SW 1271 (cell line): ENCODE measurements at places on chromosomes 1 and 21.

DNA sequence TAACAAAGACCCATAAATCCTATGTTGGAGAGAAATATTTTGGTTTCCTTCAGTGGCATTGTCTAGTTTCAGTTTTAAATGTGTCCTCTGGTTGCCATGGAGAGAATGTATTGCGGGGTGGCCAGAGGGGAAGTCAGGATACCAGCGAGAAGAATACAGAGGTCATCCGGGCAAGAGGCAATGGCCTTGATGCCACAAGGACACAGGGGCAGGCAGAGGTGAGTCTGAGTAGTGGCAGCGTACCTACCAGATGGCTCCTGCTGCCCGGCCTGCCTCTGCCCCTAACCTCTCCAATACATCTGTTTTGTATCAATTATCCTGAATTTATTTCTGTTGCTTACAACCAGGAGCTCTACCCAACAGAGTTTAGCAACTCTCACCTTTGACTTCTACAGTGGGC is 14.9 kb downstream of the KLHDC7A start:
- DNase-seq: no peak

DNA sequence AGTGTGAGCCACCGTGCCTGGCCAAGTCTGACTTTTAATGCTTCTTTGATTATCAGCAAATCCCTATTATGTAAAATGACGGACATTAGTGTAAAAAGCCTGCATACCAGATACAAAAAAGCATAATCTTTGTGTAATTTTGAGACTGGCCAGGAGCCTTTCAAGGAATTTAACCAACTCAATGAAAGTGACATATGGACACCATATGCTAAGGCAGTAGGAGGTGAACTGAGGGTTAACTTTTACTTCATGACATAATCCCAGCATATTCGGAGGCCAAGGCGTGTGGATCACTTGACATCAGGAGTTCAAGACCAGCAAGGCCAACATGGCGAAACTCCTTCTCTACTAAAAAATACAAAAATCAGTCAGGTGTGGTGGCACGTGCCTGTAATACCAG is 94.6 kb downstream of the EIF4G3 start:
- DNase-seq: no peak

- DNase-seq: no peak
Measured at GRCh38 chr1:231613419-231614349, 12.9 kb upstream of the DISC1 start.

- no peak for DNase-seq
Measured at GRCh38 chr1:40651138-40651857, 14.2 kb downstream of the RIMS3 start.

- DNase-seq: no peak
Measured at GRCh38 chr1:66239834-66240233, 294.1 kb upstream of the SGIP1 start.

DNA sequence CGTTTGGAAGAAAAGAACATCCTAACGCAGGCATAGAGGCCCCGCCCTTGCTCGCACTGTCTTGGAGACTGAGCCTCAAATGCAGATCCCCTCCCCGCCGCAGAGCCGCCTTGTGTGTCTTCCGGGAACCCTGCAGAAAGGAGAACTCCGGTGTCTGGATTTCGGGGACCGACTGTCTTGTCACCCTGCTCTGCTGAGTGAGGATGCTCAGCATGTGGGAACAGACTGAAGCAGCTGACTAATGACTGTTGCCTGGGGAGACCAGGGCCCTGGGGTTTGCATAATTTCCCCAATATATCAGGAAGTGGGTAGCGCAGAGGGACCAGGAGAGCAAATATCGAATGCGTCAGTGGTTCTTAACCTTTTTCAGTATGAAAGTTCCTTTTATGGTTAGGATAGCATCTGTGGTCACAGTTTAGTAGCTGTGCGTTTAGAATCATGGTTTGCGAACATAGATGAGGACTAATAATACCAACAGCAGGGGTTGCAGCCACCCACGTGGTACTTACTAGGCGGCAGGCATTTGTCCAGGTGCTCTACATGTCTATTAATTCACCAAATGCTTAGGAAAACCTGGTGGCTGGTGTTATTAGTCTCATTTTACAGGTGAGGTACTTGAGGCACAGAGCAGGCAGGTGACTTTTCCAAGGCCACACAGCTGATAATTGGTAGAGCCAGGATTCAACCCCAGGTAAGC is 14.3 kb downstream of the GPR137B start:
- DNase-seq: no peak

GRCh38 chr1:3419415-3420204 is 34.9 kb upstream of the ARHGEF16 start:
- no peak for DNase-seq

GRCh38 chr1:57295326-57295725 is 128.5 kb downstream of the DAB1 start:
- DNase-seq: no peak

DNA sequence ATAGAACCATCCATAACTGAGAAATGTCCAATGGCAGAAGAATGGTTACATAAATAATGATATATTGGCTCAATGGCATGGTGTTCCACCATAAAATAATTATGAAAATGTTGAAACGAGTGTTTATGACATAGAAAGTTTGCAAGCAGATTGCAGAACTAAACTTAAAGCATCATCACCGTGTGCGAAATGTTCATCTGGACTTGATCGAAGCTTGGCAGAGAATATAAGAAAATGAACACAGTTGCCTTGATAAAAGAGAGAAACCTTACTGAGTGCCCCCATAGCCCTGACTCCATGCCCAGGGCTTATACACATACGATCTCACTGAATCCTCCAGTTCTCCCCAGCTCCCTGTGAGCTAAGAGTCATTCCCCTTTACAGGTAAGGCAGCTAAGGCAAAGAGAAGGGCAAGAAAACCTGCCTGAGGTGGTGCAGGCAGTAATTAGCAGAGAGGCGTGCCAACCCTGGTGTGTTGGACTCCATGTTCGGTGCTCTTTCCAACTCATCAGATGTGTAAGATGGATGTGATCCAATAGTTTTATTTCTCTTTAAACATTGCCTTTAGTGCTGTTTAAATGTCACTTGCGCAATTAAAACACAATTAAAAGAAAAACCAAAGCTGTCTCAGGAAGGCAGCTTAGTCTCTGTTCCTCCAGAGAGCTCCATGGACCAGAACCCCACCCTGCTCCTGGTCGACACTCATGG is 21.8 kb upstream of the SPOCD1 start:
- no peak for DNase-seq

GRCh38 chr21:25535849-25536248 is 71.4 kb downstream of the MRPL39 start:
- DNase-seq: no peak

- no peak for DNase-seq
Measured at GRCh38 chr1:162422662-162423375, 10.9 kb upstream of the SH2D1B start.

DNA sequence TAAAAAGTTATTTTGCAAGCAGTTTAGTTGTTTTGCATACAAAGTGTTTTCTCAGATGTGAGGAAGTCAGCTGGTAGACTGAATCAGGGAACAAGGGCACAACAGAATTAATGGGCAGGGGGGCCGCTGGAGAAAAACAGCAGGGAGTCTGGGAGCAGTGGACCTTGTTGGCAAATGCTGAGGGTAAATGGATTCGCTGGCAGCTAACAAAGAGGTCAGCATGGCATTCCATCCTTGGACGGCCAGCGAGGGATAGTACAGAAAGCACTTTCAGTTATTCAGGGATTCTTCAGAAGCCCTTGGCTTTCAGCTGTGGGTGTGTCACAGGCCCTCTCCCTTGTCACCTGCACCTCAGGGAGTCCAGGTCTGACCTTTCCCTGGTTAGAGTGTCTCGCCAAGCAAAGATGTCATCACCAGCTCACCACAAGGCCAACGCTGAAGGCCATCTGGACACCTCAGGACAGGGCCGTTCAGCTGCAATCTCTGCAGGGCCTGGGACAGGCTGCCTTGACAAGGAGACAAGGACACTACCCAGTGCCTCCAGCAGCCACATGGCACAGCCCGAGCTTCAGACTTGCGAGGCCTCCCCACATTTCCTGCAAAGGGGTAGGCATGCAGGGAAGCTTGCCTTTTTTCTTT is 90.4 kb downstream of the KCNN3 start:
- DNase-seq: no peak

- DNase-seq: no peak
Measured at GRCh38 chr21:20110368-20110767, 887.8 kb upstream of the NCAM2 start.

- no peak for DNase-seq
Measured at GRCh38 chr1:188949701-188950100, 1528.0 kb downstream of the BRINP3 start.

DNA sequence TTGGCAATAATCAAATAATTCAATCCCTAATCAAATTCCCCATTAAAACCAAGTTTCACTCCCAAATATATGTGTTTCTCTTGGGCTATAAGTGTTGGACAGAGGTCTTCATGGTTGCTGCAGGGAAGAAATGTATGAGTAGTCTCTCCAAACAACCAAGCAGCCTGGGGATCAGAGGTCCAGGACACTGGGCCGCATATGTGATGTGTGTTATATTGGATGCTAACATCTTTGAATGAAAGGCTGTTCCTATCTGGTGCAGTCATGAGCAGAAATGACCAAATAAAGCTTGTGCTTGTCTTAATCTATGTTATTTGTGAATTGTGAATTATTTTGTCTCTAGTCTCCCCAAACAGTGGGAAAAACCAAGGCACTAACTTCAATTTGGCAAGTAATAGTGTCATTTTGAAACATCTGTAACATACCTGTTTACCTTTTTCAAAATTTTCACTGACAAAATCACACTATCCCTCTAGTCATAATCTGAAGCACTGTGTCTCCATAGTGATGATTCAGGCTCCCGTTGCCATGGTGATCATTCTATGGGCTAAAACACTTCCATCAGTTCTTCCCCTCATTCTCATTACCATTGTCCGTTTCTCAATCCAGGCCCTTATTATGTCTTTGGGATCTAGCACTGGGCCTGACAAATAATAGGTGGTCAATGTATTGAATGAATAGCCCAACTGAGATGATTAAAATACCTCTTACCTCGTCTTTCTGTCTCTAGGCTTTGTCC is 12.5 kb upstream of the TADA1 start:
- no peak for DNase-seq

GRCh38 chr1:23480187-23481025 is 3.6 kb downstream of the ASAP3 start:
- DNase-seq: no peak

- DNase-seq: peak; percentile 86
Measured at GRCh38 chr1:109089242-109090015, 1.1 kb upstream of the TMEM167B start.

- no peak for DNase-seq
Measured at GRCh38 chr1:110675060-110675791, 486 bp upstream of the KCNA3 start.

GRCh38 chr1:209376774-209377173 is 206.7 kb upstream of the CAMK1G start:
- DNase-seq: no peak

GRCh38 chr1:100722221-100722620 is 2.7 kb downstream of the VCAM1 start:
- DNase-seq: no peak

DNA sequence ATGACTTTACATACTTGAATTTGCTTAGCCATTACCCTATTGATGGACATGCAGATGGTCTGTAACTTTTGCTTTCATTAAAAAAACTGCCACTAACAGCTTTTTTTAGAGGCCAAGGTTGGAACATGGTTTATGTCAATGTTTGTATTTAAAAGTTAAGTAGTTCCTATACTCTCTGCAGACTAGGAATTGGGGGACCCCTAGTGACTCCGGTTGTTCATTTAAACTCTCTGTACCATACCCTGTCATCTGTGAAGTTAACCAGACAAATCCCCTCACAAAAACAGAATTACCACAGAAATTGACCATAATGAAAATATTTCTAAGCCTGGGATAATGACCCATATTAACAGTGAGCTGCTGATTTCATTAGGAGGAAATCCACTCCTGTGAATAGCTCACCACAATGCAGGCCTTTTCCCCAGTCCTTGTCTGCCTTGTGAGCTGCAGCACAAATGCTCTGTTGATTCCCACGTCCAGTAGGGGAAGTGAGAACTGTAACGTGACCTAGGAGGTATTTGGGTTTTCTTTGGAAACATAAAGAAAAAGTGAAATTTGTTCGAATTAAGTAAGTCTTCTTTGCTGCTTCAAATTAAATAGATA is 30.2 kb upstream of the CD101 start:
- no peak for DNase-seq

- DNase-seq: no peak
Measured at GRCh38 chr1:202207292-202207691, 13.7 kb downstream of the LGR6 start.

DNA sequence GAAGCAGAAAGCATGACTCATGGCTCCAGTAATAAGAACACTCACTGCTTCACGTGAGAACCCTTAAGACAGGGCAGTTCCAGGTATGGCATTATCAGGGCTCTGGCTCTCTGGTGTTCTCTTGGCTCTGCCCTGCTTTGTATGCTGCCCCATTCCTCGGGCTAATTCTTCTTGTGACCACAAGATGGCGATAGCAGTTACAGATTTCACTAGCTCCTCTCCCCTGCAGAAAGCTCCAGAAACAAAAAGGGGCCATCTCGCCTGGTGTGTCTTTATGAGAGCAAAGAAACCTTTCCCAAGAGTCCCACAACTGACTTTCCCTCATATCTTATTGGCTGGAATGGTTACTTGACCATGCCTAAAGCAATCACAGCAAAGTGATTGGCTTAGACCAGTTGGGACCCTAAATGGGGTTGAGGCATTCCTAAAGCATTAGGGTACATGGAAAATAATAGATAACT is 60.1 kb downstream of the F3 start:
- DNase-seq: peak; percentile 53

DNA sequence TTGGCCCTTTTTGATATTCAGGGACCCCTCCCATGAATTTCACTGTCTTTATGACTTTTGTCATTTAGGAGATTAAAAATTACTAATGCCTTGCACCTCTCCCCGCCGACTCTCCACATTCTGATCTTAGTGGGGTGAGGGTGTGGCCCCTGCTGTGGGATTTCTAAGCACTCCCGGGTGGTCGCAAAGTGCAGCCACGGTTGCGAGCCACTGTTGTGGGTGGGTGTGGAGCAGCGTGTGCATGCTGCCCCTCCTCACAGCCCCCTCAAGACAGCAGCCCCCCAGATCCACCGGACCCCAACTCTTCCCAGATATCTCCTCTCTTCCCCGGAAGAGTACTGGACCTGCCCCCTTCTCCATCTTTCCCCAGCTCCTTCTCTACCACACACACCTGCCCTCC is 66.6 kb upstream of the EFHD2 start:
- no peak for DNase-seq

- no peak for DNase-seq
Measured at GRCh38 chr1:44507490-44508396, 102.7 kb downstream of the RNF220 start.

GRCh38 chr1:21623410-21623961 is 45.7 kb downstream of the RAP1GAP start:
- DNase-seq: no peak

DNA sequence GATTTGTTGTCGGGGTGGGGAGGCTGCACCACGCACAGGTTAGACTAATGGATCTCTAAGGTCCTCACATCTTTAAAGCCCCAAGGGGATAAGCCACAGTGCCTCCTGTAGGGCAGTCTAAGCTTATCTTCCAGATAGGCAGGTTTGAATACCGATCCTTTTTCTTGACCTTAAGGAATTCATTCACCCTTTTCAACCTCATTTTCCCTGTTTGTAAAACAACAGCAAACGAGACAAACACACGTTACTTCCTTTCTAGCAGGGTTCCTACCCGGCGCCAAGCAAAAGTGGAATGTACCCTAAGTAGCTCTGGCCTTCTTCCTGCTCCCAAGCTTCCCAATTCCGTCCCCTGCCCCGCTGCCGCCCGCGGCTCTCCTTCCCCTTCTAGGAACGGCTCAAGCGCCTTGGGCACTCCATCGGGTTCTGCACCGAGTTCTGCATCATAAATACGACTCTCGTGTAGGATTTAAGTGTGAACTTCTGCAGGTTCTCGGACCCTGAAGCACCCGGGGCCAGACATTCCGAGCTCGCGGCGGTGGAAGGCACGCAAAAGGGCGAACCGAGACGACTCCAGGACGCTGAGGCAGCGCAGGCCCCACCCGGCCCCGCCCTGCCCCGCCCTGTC is 548 bp upstream of the CDC20 start:
- peak; percentile 59 for DNase-seq
